WTC11 (cell line): ENCODE measurements at places on chromosomes 5 and 9. TPM values are rescaled to one million over a fixed set of nuclear protein-coding genes. Genes with fewer than 3 reads are reported as not detected.

MSMP gene
- total RNA-seq, result 1.0 to 2.1 TPM (median 1.2 TPM) in 3 replicates

GRCh38 chr5:37724395-37725125 lies 115.3 kb downstream of the GDNF start:
- no peaks in the 10 kb centered on the region for H3K27me3 ChIP-seq
- peaks cover 18% of the 10 kb centered on the region for H3K4me1 ChIP-seq
- no peaks in the 10 kb centered on the region; the same call in 1 of the 2 replicates for H3K36me3 ChIP-seq
- no peak overlapping the region for H3K4me3 ChIP-seq

- H3K4me3 ChIP-seq, result no peak overlapping the region
- DNase-seq, result no peak
- no peaks in the 10 kb centered on the region; the same call in 1 of the 2 replicates for H3K4me1 ChIP-seq
- H3K27me3 ChIP-seq, result no peaks in the 10 kb centered on the region; the same call in 1 of the 2 replicates
- H3K36me3 ChIP-seq, result peaks cover 10% of the 10 kb centered on the region; the same call in 1 of the 2 replicates
- H3K27ac ChIP-seq, result no peak overlapping the region
These were observed 212.3 kb downstream of the ICE1 start for GRCh38 chr5:5634817-5635216.

DNA sequence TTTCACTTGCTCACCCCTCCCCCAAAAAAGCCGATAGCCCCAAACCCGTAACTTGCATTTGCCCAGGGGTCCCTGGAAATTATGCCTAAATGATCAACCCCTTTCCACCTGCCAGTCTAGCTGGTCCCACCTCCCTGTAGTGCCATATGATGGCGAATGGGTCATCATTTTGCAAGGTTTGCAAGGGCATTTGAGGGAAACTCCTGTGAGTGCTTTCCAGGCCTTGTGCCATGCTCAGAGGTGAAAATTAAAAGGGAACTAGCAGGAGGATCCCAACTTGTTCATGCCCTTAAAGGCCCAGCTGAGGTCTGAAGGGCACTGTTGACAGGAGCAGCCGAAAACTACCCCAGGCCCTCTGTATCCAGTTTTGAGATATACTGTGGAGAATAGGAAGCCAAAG lies 192.9 kb downstream of the NR3C1 start:
- no peak for DNase-seq
- H3K4me3 ChIP-seq, result no peak overlapping the region
- no peaks in the 10 kb centered on the region for H3K27me3 ChIP-seq
- H3K36me3 ChIP-seq, result no peaks in the 10 kb centered on the region; the same call in 1 of the 2 replicates

SLC36A3 gene
- total RNA-seq, result not detected in 3 replicates

HRH2 gene
- 9.3 to 12.7 TPM (median 12.2 TPM) in 3 replicates for total RNA-seq

DNA sequence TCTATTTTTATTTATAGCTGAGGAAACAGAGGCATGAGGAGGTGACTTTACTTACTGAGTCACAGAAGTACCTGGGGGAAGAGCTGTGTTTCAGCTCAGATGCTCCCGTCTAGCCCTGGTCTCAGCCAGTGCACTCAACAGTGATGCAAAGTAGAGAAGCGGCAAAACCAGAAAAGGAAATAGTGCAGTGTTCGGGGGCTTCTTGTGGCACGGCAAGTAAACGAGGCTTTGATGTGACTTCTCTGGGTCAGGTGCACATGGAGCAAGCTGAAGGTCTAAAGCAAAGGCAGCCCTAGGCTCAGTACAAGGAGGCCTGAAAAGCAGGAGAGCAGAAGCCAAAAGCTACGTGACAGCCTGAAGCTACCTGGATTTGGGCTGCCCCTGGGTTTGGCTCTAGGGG lies 526.7 kb upstream of the ADAMTS16 start:
- H3K27ac ChIP-seq, result no peak overlapping the region
- H3K4me3 ChIP-seq, result no peak overlapping the region
- DNase-seq, result no peak
- H3K4me1 ChIP-seq, result peaks cover 18% of the 10 kb centered on the region
- H3K27me3 ChIP-seq, result no peaks in the 10 kb centered on the region

- H3K4me3 ChIP-seq, result no peak overlapping the region
- H3K4me1 ChIP-seq, result peaks cover 6% of the 10 kb centered on the region
These were observed 122.9 kb downstream of the OXCT1 start for GRCh38 chr5:41747301-41747700.

DNA sequence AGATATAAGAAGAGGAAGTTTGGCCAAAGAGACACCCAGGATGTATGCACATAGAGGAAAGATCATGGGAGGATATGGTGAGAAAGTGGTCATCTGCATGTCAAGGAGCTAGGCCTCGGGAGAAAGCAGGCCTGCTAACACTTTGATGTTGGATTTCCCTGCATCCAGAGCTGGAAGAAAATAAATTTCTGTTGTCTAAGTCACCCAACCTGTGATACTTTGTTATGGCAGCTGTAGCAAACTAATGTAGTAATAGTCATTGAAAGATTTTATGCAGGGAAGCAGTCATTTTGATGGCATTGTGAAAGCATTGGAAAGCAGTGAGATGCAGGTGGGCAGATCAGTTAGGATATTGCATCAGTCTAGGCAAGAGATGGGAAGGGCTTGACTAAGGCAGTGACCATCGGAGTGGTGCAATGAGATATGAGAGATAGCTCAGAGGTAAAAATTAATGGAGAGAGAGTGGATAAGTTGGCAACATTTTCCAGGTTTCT lies 24.5 kb upstream of the FOCAD start:
- no peak overlapping the region for H3K4me3 ChIP-seq
- H3K27ac ChIP-seq, result no peak overlapping the region
- peaks cover 11% of the 10 kb centered on the region for H3K4me1 ChIP-seq

DNA sequence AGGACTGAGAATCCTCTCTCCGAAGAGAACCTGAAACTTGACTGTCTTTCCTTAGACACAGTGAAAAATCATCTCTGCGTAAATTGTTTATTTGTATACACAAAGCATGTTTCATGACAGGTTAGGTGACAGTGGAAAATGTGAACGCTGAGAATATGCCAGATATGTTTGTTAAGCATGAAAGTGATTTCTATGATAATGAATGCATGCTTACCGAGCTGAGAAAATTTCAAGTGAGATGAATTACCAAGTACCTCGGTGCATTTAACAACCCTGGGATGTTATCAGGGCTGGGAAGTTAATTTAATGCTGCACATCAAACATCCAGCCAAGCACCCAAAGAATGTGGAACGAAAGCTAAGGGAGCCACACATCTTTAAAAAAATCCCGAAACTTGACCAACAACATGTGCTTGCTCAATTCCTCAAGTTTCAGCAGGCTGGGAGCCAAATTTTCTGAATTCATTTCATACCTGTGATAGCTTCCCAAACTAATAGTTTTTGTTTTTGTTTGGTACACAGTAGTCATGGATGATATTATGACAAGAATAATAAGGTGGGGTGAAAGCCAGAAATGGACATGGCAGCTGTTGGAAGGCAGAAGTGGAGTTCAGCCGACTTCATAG lies 336.9 kb downstream of the ARHGEF28 start:
- DNase-seq, result no peak
- H3K4me3 ChIP-seq, result no peak overlapping the region
- no peaks in the 10 kb centered on the region for H3K36me3 ChIP-seq
- no peak overlapping the region for H3K27ac ChIP-seq

- no peak overlapping the region for H3K27ac ChIP-seq
- no peaks in the 10 kb centered on the region for H3K27me3 ChIP-seq
- no peak overlapping the region for H3K4me3 ChIP-seq
These were observed 231.1 kb downstream of the FAM170A start for GRCh38 chr5:119860463-119860862.

DNA sequence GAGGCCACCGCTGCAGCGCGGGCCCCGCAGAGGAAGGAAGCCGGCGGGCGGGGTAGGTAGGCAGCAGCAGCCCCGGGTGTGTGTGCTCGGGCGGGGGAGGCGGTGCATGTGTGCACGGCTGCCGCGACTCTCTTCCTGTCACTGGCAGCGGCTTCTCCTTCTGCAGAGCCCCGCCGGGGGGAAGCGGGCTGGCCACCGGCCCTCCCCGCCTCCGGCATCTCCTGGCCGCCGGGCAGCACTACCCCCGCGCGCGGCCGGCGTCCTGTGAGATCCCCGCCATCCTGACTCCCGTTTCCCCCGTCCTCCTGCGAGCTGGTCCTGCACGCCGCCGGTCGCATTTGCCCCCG lies 315 bp downstream of the PIK3R1 start:
- H3K27ac ChIP-seq, result no peak overlapping the region
- peak overlapping the region; percentile 75 for H3K4me3 ChIP-seq
- peaks cover 84% of the 10 kb centered on the region for H3K27me3 ChIP-seq

SPINK7 gene
- not detected in 3 replicates for total RNA-seq

ZFP2 gene
- total RNA-seq, result 1.0 to 2.0 TPM (median 1.7 TPM) in 3 replicates

SVEP1 gene
- 0.39 to 0.74 TPM (median 0.48 TPM) in 3 replicates for total RNA-seq

PRSS3 gene
- 1.1 to 1.8 TPM (median 1.6 TPM) in 3 replicates for total RNA-seq

AK8 gene
- total RNA-seq, result 0.27 to 0.50 TPM (median 0.48 TPM) in 3 replicates

- H3K36me3 ChIP-seq, result peaks cover 14% of the 10 kb centered on the region
- H3K27ac ChIP-seq, result no peak overlapping the region
- H3K4me1 ChIP-seq, result no peaks in the 10 kb centered on the region
- no peaks in the 10 kb centered on the region; the same call in none of the 2 replicates for H3K27me3 ChIP-seq
These were observed 62.0 kb upstream of the SLC28A3 start for GRCh38 chr9:84402517-84402916.

GRCh38 chr5:78574731-78575161 lies 73.8 kb downstream of the LHFPL2 start:
- peak overlapping the region; percentile 46; the same call in 1 of the 2 replicates for H3K27ac ChIP-seq
- no peak for DNase-seq
- peaks cover 48% of the 10 kb centered on the region for H3K4me1 ChIP-seq
- no peak overlapping the region for H3K4me3 ChIP-seq

F12 gene
- 10.0 to 12.8 TPM (median 12.1 TPM) in 3 replicates for total RNA-seq

SLCO4C1 gene
- total RNA-seq, result 5.4 to 6.2 TPM (median 6.0 TPM) in 3 replicates

GPR21 gene
- 0.63 to 0.66 TPM in 2 of 3 replicates, not detected in the other for total RNA-seq

GRCh38 chr9:35688558-35689541 lies 875 bp downstream of the TPM2 start:
- no peak for DNase-seq
- peak overlapping the region; percentile 91 for H3K4me3 ChIP-seq
- no peaks in the 10 kb centered on the region for H3K27me3 ChIP-seq
- H3K27ac ChIP-seq, result 0 out of 2 replicates have a peak overlapping the region, but pooled peaks have one; percentile 48

DNA sequence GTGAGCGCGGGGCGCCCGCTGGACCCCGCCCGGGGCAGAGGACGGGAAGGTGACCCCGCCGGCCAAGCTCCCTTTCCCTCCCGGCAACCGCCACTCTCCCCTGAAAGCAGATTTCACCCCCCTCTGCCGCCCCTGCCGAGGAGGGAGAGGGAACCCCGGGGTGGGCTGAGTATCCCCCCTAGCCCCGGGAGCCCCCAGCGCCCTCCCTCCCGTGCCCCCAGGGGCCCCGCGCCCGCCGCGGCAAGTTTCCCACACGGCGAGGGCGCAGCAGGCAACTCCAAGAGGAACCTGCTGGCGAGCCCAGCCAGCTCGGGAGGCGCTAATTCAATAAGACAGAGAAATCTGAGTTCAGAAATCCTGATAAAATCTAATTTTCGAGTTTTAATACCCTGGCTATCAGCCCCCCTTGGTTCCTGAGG lies 1.6 kb downstream of the NTNG2 start:
- peaks cover 69% of the 10 kb centered on the region for H3K27me3 ChIP-seq
- H3K4me3 ChIP-seq, result peak overlapping the region; percentile 63
- H3K4me1 ChIP-seq, result peaks cover 21% of the 10 kb centered on the region
- DNase-seq, result no peak

DNA sequence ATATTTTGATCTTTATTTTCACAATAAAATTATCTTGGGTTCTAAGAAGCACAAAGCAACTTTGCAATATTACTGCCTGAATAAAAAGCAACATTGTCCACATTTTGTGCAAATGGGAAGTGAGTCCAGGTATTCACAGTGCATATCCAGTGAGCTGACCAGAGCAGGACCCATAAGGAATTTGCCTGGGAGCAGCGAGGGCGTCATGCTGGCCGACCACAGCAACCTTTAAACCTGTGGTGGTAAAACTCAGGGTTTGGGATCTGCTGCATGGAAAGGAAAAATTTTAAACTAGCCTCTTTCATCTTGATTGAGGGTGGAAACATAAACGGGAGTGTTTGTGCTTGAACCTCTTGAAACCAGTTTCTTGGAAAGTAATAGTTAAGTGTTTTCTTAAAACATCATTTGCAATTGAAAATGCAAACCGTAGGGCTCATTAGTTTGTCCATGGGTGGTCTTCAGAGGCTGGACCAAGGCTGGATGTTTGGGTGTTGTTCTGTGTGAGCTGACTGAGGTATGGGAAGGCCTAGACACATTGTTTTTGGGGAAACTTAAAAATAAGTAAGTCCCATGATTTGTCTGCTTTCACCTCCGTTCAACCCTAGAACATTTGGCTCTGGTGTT lies 85.0 kb upstream of the ANKH start:
- H3K36me3 ChIP-seq, result no peaks in the 10 kb centered on the region
- H3K27me3 ChIP-seq, result peaks cover 5% of the 10 kb centered on the region
- H3K27ac ChIP-seq, result peak overlapping the region; percentile 37; the same call in 1 of the 2 replicates
- H3K4me1 ChIP-seq, result peaks cover 25% of the 10 kb centered on the region

ANXA2R gene
- 0.72 to 1.1 TPM (median 0.96 TPM) in 3 replicates for total RNA-seq

LMBRD2 gene
- total RNA-seq, result 4.3 to 5.6 TPM (median 4.9 TPM) in 3 replicates

GRCh38 chr5:133049726-133050048 lies 2.1 kb upstream of the HSPA4 start:
- no peak for DNase-seq
- H3K27me3 ChIP-seq, result no peaks in the 10 kb centered on the region
- peak overlapping the region; percentile 41 for H3K4me3 ChIP-seq
- peaks cover 6% of the 10 kb centered on the region for H3K36me3 ChIP-seq
- H3K27ac ChIP-seq, result peak overlapping the region; percentile 97

GRCh38 chr9:130694205-130694604 lies 625 bp downstream of the EXOSC2 start:
- peak overlapping the region; percentile 98 for H3K4me3 ChIP-seq
- DNase-seq, result no peak

DNA sequence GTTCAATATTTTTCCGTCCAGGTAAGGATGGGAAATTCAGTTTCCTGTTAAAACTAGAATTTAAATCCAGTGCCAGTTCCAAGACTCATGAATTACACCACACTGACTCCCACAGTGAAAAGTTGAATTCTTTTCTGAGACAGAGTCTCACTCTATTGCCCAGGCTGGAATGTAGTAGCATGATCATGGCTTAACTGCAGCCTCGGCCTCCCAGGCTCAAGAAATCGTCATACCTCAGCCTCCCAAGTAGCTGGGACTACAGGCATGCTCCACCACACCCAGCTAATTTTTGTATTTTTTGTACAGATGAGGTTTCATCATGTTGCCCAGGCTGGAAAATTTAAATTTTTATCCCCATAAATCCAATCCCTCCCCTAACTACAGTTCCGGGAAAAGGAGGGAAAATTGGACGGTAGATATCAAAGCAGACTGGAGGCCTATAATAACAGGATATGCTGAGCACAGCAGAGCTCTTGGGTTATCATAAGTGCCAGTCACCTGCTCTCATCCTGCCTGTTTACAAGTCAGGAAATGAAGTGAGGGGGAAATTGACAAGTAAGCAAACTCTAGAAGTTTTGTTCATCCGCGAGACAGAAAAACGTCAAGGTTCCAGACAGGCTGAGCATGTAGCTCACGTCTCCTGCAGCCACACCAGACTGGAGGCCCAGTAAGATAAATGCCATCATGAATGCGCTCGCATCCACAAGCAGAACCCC lies 105.7 kb downstream of the UGCG start:
- no peak overlapping the region for H3K27ac ChIP-seq
- H3K4me1 ChIP-seq, result peaks cover 4% of the 10 kb centered on the region

- H3K36me3 ChIP-seq, result peaks cover under 1% of the 10 kb centered on the region; the same call in 1 of the 2 replicates
- DNase-seq, result no peak
- peaks cover 9% of the 10 kb centered on the region for H3K4me1 ChIP-seq
- H3K4me3 ChIP-seq, result no peak overlapping the region
- H3K27ac ChIP-seq, result no peak overlapping the region
- H3K27me3 ChIP-seq, result no peaks in the 10 kb centered on the region
These were observed 117.4 kb downstream of the MLLT3 start for GRCh38 chr9:20504930-20505329.
